ENCODE measurements at places on chromosomes 2 and 18.

- DNase-seq: no peak
Observed at GRCh38 chr2:44324971-44325426, 36.3 kb downstream of the PREPL start.

- no peak for DNase-seq
Observed at GRCh38 chr2:105912081-105912480, 167.4 kb downstream of the NCK2 start.

GRCh38 chr2:105926960-105927678 lies 182.4 kb downstream of the NCK2 start:
- peak; percentile 40 for DNase-seq

- DNase-seq: no peak
Observed at GRCh38 chr2:97701186-97701585, 12.2 kb upstream of the ZAP70 start.

DNA sequence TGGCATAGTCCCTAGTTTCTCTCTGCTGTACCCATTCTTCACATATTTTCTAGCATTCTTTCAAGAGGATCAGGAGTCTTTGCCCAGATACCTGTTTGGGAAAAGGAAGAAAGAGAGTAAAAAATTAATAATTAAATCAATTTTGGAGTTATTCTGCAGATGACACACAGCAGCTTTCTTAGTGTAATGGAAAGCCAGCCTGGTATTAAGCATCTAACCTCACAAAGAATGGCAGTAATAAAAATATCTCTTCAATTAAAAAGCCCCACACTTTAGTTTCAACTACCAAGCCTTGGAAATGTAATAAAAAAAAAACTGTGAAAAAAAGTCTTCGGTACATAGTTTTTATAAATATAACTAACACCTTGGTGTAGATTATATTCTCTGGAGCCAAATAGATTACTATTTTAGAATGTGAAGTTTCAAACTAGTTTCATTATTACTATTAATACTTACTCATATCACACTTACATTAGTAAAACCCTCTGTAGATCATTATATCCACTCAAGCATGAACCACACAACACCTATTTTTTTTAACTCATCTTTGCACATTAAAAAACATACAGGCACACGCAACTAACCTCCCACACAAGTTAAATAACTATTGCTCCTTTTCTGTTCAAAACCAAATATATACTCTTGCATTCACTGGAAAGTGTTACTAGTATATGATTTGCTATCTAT lies 90.9 kb downstream of the GPD2 start:
- DNase-seq: no peak

GRCh38 chr2:160703648-160704585 lies 210.3 kb upstream of the RBMS1 start:
- no peak for DNase-seq

DNA sequence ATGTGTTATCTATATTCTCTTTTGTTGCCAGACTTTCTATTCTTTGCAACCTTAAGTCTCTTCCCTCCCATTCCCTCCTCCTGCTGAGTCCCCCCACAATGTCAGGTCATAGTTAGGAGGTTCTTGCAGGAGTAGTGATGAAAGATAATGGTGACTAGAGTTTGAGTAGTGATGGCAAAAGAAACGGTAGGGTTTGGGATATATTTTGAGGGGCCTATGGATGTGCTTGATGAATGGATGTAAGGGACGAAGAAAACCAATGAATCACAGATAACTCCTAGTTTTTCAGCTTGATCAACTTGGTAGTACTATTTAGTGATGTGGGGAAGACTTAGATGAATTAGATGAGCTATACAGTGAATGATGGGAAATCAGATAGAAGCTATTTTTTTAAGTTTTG lies 21.0 kb downstream of the EML4 start:
- no peak for DNase-seq

GRCh38 chr2:167862296-167862695 lies 385.1 kb downstream of the STK39 start:
- no peak for DNase-seq

DNA sequence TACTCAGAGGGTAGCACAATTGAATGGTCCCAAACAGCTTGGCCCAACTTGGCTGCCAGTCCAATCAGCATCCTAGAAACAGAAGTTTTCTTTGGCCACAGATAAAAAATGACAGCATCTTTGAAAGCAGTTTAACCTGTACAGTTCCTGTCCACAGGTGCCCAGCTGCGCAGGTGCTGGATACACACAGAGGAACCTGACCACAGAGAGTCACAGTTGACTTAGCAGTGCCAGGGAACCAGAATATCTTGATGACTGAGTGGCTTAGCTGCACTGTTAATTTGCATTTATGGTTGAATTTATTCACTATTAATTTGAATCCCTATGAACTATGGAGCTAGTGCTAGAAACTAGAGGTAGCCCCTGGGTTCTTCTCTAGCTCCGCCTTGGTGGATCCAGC lies 93.7 kb downstream of the TPGS2 start:
- DNase-seq: no peak

DNA sequence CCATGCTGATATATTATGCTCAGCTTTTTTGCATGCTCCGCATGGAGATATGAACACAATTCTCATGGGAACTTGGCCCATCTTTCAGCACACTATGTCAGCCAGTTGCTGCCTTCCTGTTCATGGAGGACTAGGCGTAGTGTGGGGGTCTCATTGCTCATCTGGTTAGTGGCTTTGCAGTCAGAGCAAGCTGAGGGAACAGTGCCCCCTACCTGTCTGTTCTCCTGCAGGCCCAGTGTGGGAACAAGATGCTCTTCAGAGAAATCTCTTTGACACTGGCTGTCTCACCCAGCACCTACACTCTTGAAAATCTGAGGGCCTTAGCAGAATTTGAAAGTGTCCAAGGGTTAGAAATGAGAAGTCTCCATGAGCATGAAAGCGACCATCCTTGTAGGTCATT lies 47.1 kb downstream of the SPTBN1 start:
- DNase-seq: peak; percentile 4

GRCh38 chr2:187654535-187654934 lies 100.3 kb upstream of the TFPI start:
- no peak for DNase-seq

GRCh38 chr2:71181316-71181715 lies 45.6 kb downstream of the PAIP2B start:
- no peak for DNase-seq

DNA sequence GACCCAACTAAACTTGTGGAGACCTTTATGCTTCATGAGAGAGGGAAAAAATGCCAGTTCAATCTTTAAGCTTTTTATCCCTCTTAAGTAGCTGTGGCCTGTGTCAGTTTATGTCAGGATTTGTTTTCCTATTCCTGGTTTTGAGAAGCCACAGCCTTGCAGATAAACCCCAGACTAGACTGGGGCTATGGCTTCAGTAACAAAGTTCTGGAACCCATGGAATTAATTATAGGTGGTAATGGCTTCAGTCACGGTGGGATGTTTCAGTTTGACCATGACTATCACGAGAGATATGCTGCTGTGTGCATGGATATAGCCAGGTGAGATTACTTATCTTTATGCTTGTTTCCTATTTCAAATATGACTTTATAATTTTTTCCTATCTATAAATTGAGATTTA lies 134.8 kb downstream of the RAPGEF4 start:
- no peak for DNase-seq

GRCh38 chr2:196012314-196012713 lies 56.3 kb downstream of the DNAH7 start:
- DNase-seq: no peak

DNA sequence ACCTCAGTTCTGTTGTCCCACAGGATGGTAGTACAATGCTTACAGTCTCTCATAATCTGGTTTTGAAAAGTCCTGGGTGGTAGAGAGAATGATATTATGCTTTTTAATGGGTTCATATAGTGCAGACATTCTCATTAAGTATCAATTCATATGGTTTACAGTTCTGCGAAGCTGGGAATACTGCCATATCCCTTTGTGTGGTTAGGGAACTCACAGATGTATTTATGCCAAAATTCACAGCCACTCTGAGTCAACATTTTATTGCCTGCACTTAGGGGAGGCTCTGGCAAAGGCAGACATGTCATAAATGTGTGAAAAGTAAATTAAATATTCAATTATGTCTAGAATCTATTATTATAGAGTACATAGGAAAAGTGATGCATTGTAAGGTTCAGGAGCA lies 808.2 kb downstream of the SUCLG1 start:
- DNase-seq: no peak

DNA sequence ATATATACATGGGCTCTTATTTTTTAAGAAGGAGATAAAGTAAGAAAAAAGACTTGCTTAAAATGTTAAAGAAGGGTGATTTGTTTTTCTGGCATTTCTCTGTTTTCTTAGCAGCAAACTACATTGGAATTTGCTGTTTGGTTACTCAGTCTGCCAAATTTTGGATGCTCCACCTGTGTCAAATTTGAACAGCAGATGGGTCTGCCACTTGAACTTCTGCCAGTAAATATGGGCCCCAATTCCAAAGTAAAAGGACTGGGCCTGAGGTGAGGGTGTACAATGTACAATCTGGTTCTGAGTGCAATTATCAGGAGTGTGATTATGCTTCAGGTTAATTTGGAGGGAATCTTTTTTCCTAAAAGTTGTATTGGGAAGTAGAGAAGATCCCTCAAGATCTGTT lies 794.5 kb downstream of the DSC3 start:
- DNase-seq: no peak

GRCh38 chr2:32678825-32679224 lies 51.0 kb downstream of the TTC27 start:
- no peak for DNase-seq

DNA sequence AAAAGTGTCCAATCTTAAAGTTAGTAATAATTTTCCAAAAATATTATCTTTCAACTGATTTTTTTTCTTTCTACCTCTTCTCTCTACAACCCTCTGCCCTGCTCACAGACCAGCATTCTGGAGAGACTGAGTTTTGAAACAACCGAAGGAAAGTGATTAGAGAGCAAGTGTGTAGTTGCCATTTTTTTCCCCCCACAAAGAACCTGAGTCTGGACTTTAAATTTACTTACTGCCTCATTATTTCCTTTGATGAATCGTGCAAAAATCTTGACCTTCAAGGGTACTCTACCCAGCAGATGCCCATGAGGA lies 63.4 kb upstream of the NEUROD1 start:
- DNase-seq: no peak

DNA sequence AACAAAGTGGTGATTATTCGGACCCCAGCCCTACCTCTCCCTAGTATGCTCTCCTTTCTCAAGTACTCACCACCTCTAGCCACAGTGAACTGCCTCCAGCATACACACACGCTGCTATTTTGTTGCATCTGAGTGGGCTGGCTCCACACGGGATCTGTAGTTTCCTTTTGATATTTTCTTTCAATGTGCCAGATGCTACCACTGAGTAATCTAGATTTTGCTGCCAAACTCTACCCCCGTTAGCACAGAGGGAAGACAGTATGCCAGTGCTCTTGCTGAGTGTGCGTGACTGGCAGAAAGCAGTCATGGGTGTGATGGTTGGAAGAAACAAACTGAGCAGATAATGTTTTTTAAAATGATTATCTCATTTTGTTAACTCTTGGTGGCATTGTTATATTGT lies 11.6 kb downstream of the CFLAR start:
- no peak for DNase-seq

DNA sequence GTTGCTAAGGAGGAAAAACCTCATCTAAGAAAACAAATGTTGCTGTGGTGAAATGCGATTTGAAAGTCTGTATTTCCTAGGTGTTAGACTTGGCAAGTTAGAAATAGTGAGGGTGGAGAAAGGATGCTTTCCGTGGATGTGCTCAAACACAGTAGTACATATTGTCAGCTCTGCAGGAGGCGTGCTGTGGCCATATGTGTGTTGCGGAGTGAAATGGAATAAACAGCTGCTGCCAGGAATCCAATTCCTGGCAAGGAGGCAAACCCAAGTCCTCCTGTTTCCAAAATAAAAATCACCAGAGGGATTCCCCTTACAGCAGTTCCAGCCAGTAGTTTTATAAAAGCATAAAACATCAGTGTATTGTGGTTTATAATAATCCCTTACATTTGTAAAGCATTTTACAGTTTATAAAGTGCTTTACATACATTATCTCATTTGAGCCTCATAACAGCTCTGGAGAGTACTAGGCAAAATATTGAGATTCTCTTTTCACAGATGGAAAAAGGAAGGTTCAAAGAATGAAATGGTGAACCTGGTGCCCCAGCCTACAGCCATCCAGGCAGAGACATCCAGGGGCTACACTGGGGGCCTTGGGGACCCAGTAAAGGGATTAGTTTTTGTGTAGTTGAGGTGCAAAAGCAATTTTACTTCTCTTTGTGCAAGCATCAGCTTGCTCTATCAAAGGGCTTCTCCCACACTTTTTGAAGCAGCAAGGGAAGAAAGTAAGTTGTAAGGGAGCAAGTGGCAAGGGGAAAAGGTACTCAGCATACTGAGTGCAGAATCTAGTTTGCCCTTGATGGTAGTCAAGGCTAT lies 206.0 kb downstream of the AGPS start:
- no peak for DNase-seq

DNA sequence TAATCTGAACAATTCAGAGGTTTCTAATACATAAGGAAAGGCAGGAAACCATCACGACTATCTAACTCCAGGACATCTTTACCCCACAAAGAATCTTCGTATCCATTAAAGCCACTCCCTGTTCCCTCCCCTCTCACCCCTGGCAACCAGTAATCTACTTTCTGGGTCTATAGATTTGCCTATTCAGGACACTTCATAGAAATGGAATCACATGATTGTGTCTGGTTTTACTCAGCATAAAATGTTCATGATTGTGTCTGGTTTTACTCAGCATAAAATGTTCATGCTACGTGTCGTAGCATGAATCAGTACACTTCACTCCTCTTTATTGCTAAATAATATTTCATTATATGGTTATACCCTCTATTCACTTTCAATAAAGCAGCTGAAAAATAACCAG lies 11.6 kb downstream of the FECH start:
- no peak for DNase-seq

DNA sequence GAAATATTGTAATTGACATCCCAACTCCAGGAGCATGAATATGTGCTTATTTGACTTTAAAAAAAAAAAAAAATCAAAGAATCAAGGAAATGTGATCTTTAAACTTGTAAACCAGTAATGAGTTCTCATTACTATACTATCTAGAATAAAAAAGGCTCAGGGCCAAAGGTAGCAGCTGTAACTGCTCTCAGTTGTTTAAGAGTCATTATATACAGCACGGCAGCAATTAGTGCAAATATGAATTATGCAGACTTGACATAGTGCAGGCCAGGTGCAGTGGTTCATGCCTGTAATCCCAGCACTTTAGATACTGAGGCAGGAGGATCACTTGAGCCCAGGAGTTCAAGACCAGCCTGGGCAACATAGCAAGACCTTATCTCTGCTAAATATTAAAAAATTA lies 125.7 kb upstream of the TTC39C start:
- DNase-seq: no peak

All from stimulated activated CD8-positive, alpha-beta memory T cell treated with anti-CD3 and anti-CD28 coated beads, Interleukin-4, amount 100 ng/mL, for 4 hours (primary cell).